ENCODE measurements at places on chromosomes 6 and 20.

DNA sequence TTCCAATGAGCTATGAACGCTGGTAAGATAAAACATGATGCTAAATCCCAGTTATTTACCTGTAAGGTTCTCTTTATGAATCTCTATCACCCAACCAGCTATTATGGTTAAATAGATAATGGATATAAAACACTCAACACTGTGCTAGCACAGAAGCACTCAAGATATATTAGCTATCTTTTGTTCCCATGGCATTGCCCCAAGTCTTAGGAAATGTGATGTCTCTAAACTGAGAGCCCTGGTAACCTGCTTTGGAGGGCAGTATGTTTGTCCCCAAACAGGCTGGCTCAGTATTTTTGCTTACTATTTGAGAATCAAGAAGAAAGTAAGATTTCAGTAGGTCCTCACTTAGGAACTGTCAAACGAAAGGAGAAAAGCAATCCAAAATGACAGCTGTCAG, 90.5 kb downstream of the BTBD9 start:
- no peak for DNase-seq

- DNase-seq = no peak
These were observed 337.8 kb downstream of the FARS2 start for GRCh38 chr6:5599127-5599526.

GRCh38 chr6:54998576-54998975, 152.0 kb downstream of the FAM83B start:
- no peak for DNase-seq

DNA sequence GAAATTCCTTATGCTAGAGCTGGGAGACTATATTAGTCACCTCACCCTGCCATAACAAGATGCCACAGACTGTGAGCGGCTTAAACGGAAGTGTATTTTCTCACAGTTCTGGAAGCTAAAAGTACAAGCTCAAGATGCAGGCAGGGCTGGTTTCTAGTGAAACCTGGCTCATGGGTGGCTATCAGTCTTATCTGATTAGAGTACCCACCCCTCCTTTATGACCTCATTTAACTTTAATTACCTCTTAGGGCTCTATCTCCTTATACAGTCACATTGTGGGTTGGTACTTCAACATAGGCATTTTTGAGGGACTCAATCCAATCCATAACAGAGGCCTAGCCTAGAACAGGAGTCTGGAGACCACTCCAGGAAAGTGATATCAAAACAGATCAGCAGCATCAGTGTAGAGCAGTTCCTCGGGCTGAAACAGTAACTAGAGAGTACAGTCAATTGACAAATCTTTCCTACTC, 2.3 kb upstream of the SNRNP48 start:
- DNase-seq = no peak

- no peak for DNase-seq
These were observed 34.0 kb upstream of the COL10A1 start for GRCh38 chr6:116159782-116160524.

DNA sequence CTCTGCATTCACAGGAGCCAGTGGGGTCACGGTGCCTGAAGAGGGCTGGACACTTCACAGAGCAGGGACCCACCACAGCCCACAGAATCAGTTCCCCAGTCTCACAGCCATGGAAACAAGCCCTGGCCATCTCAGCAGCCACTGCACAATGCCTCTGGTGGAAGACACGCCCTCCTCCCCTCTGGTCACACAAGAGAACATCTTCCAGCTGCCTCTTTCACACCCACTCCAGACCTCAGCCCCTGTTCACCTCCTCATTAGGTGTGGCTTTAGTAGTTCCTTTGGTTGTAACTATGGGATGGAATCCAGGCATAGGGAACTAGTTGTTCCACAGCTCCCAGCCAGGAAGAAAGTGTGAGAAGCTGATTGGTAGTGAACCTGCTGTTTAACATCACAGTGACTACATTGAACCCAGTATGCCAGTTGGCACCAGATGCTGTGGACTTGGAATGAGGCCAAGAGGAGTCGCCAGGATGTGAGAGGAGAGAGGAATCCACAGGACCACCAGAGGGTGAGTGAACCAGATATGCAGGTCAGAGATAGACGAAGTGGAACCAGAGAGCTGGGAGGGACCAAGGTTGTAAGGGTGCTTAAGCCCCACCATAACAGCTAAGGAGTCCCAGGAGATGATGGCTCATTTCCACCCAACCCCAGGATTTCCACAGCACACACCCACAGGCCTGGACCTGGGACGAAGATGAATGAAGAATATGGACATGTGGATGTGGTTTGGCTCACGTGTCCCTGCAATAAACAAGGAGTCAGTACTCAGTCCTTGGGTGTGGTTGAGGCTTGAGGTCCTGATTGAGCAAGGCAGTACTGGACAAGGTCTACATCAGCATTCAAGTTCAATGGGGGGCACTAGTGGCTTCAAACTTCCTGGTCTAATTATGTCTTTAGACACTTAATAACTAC, 8.8 kb upstream of the BTN3A3 start:
- DNase-seq = no peak

GRCh38 chr6:68726337-68726736, 91.3 kb downstream of the ADGRB3 start:
- DNase-seq = no peak

DNA sequence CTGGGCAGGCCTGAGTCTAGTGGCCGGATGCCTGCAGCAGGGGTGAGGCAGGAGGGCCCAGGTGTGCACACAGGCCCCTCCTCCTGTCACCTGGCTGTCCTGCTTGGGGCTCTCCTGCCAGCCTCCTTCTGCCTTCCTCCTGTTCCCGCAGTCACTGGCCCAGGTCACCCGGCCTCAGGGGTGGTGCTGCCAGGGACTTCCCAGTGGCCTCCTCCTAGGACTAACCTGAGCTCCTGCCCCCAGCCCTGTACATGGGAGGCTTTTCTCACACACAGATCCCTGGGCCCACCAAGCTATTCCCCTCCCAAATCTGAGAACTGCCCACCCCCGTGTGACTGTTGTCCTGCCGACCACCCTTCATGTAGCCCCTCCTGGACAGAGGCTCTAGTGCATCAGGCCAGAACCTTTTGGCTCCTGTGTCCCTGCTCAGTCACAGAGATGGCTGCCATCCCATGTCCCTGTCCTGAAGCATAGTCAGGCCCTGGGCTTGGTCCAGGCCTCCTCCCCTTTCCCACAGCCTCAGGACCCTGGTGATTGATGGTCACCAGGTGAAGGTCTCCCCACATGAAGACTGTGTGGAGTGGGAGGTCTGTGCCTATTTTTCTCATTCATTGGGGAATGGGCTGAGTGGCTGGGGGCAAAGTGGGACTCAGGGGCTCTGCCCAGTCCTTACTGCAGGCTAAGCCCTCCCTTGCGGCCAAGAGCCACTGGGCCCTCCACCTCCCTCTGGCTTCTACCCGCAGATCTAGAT, 1.1 kb upstream of the ULBP1 start:
- no peak for DNase-seq

DNA sequence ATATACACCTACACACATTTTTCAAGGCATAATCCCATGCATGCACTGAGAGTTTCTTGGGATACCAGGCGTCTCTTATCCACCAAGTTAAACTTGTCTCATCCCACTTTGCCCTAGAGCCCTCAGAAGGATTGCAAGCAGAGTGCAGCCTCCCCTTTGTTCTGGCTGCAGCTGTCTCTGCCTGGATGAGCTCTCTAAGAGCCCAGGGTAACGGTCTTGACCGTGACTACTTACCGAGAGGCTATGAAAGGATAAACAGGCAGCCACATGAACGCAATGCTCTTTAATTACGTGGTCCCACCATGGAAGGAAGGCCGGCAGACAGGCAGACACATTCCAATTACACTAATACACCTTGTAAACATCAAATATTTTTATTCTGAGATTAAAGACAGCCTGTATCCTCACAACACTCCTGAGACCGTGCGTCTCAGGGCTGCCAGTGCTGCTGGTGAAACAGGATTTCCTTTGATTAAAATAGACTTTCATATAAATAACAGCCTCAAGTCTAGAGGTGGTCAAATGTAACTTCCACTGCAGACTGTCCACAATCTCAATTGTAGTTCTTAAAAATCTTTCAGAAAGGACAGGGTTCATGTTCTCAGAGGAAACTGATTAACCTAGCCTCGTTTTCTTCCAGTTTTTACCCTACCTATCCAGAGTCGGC, 210.0 kb upstream of the PRDM1 start:
- no peak for DNase-seq
